ENCODE measurements at places on chromosomes 5 and 9. TPM values are rescaled to one million over a fixed set of nuclear protein-coding genes. Genes with fewer than 3 reads are reported as not detected.

Gene MAMDC2
- total RNA-seq: 1.7 TPM

Gene CTXN3
- not detected for total RNA-seq

Gene SARDH
- total RNA-seq: 9.8 TPM

Gene RAB3C
- total RNA-seq: 5.2 TPM

Gene IFNE
- total RNA-seq: 0.64 TPM

Gene ZNF354C
- 7.7 TPM for total RNA-seq
